Left hindlimb (tissue), 1 donor: ENCODE measurements at places on chromosomes 1 and 21.

DNA sequence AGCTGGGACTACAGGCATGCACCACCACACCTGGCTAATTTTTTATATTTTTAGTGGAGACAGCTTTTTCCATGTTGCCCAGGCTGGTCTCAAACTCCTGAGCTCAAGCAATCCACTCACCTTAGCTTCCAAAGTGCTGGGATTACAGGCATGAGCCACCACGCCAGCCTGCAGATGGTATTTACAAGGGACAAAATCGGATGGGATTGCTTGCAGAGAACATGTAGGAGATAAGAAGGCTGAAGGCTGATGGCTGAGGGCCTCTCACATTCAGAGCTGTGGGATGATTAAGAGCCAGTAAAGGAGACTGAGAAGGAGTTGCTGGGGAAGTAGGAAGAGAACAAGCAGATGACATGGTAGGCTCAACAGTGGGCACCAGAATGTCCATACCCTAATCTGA, 24.0 kb upstream of the QSOX1 start:
- DNase-seq: no peak

GRCh38 chr1:40308036-40308727, 8.9 kb downstream of the COL9A2 start:
- no peak for DNase-seq

- DNase-seq: peak; percentile 74
Observed at GRCh38 chr1:109927911-109928321, 17.3 kb downstream of the CSF1 start.

DNA sequence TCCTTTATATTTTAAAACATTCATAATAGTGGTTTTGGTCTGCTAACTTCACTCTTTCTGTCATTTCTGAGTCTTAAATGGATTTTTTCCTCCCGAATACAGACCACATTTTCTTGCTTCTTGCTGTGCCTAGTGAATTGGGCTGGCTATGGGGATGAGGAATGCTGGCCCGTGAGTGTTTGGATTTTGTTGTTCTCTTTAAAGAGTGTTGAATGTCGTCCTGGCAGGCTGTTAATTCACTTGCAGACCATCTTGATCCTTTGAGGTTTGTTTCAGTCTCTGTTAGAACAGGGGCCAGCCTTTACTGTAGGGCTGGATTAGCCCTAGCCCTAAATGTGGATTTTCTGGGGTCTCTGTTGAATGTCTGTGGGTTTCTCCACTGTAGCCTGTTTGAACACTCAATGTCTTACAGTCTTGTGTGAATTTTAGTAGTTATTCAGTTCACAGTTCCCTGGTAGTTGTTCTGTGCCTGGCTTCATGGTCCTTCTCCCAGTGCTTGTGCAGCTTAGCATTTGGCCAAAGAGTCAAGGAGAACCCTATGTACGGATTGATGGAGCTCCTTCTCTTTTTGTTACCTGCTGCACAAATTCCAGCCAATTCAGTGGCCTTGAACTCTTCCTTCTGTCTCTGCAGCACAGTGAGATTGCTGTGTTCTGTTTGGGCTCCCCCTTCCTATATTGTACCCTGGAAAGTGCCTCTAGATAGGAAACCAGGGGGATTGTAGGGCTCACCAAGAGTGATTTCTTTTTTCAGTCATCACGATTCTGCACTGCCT, 95.7 kb downstream of the DYRK1A start:
- DNase-seq: no peak

DNA sequence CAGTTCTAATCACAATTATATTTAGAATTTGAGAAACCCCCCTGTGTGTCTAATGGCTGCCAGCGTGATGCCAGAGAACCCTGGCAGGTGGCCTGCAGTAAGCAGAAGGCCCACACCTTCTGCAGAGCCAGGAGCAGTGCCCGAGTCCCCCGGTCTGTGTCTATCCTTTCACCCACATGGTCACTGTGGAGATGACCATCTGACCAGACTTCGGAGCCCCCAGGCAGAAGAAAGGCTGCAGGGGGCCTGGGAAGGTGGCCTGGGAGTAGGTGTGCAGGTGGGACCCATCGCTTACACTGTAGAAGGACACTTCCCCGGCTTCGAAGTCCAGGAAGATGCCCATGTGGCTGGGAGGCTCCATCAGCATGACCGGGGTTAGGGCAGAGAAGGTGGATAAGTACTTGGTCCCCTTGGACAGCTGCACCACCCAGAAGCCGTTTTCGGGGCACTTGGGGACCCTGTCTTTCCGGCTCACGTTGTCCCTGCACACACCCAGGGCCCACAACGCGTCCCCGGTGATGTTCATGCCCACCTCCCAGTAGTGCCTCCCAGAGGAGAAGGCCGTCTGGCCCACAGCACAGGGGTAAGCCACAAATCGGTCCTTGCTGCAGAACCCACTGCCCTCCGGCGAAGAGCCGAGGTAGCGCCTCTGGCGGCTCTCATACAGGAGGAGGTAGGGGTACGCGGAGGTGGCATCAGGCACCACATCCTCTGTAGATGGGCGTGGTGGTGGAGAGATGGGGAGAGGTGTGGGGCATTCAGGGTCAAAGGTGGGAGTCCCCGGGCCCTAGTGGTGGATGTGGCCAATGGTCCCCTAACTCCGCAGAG, 1.6 kb upstream of the TRIM11 start:
- no peak for DNase-seq

DNA sequence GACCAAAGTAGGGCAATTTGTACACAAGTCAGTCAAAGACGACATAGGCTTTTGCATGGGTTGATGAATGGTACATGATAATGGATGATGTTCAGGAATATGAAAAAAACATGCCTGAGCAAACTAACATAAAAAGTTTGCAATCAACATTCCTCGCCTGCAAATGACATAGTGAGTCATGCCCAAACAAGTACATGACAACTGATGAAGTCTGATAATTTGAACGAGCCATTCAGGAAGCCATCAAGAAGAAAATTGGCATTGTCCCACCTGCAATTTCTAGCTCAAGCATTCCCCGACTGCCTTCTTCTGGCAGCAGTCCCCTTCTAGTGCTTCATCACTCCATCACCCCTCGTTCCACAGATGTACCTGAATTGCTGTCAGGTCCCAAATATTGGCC, 118.4 kb upstream of the NR5A2 start:
- no peak for DNase-seq
